ENCODE measurements at places on chromosomes 4 and X.
A peak's percentile ranks its signal among the peaks of the same experiment; 100 is the strongest.

GRCh38 chrX:6777238-6778002 lies 242.5 kb upstream of the VCX3A start:
- no peak for DNase-seq

GRCh38 chr4:47110546-47111132 lies 79.3 kb downstream of the GABRB1 start:
- no peak for DNase-seq

DNA sequence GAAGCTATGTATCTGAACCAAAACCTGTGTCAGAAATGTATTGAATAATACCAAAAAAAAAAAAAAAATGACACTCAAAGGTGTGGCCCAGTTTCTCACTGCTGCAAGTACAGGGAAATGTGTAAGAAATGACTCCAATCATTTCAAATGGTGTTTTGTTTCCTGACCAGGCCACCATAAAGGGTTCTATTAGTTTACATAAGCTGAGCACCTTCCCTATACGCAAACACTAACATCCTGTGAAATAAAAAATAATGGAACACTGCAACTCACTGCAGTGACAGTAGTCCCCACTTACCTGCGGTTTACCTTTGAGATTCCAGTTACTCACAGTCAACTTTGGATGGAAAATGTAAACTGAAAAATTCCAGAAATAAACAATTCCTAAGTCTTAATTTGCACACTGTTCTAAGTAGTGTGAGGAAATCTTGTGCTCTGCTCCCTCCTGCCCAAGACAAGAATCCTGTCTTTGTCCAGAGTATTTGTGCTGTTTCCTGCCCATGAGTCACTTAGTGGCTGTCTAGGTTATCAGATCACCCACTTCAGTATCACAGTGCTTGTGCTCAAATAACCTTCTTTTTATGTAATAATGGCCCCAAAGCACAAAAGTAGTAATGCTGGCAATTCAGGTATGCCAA lies 265.3 kb downstream of the RCHY1 start:
- no peak for DNase-seq

DNA sequence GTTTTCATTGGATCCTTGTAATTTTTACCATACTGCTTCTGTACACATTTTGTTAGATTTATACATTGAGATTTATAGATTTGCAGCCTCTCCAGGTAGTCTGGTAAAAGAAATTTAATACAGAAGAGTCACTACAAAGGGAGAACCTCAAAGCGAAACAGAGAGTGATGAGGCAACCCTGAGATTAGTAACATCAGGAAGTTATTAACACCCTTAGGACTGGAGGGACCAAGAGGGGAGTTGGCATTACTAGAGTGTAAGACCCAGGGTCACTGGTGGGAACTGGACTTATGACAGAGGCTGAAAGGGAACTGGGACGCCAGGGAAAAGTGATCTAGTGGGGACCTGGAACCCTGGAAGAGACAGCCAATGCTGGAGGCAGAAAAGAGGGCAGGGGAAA lies 20.6 kb upstream of the MAML3 start:
- no peak for DNase-seq

- DNase-seq, result peak; percentile 11
Observed at GRCh38 chr4:96649536-96649935, 809.6 kb downstream of the PDHA2 start.

- DNase-seq, result no peak
Observed at GRCh38 chr4:61185288-61185687, 14.8 kb upstream of the ADGRL3 start.

DNA sequence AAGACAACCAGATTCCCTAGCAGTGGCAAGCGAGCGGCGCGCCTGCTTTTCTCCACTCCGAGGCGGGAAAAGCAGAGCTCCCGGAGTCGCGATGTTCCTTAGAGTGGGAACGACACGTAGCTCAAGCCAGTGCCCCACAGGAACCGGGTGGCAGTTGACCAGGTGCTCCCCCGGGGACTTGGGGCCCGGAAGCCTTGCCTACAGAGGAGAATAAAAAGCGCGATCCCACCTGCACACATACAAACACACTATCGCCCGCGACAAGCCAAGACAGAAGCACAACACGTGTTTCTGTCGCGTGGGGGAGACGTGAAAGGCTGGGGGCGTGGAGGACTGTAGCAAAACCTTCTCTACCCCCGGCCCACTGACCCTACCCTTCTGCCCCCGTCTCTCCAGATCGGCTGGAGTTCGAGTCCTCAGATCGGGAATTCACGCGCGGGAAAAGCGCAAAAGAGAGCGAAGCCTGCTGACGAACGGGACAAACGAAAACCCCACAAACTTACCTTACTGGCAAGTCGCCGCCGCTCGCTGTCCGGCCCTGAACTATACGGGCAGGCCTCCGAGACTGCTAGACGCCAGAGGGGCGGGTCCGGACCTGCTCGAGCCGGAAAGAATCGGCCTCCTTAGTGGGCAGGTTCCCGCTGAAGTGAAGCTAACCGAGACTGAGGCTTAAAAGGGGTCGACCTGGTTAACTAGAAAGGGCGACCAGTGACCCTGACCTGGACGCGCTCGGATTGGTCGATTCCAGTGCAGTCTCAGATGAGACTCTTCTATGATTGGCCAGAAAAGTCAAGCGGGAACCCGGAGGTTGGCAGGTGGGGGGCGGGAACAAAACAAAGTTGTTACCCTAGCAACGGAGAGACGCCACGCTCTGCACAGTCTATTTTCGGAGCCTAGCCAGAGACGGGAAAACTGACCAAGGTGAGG lies at the start of the genes DNAAF6 and NUP62CL:
Gene DNAAF6, plus strand, starts transcription at position 842 of the 927 bp plus-strand sequence. CDS start 6,265 bp downstream, outside the sequence.
Gene NUP62CL, minus strand, starts transcription at position 664 of the 927 bp plus-strand sequence. CDS start 31,287 bp downstream, outside the sequence.
- DNase-seq, result peak; percentile 99

DNA sequence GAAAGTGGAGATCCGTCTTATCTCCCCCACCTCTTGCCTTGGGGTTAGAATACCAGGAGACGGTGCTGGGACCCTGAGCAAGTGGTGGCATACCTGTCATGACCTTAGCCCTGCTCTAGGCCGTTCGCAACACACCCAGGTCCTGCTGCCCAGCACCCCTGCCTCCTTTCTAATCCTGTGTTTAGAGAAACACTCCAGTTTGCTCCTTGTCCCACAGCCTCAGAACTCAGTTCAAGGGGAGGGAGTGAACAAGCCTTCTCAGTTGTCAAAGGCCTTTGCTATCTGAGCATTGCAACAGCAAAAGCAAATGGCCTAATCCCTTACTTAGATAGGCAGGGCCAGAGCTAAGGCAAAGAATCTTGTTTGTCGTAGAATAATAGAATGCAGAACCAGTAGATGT lies 67.9 kb downstream of the CHRNA9 start:
- DNase-seq, result peak; percentile 69

- DNase-seq, result no peak
Observed at GRCh38 chr4:70759126-70759525, 37.4 kb downstream of the RUFY3 start.

GRCh38 chrX:134803060-134803459 lies 144.8 kb upstream of the PLAC1 start:
- DNase-seq, result peak; percentile 35

- DNase-seq, result no peak
Observed at GRCh38 chr4:53101191-53101581, 239.1 kb downstream of the RASL11B start.

DNA sequence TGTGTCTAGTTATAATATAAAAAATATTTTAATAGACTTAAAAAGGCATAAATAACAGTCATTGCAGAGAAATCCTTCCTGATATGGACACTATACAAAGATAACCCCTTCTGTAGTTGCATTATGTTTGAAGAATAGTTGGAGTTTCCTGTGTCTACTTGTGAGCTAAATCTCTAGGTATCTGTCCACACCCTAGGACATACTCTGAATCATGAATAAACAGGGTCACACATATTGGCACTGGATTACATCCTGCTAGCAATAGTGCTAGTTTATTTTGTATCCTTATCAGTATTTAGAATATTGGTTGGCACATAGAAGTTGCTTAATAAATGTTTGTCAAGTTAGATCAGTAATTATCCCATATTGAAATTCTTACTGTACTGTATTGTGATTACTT lies 173.9 kb downstream of the GRXCR1 start:
- DNase-seq, result no peak

DNA sequence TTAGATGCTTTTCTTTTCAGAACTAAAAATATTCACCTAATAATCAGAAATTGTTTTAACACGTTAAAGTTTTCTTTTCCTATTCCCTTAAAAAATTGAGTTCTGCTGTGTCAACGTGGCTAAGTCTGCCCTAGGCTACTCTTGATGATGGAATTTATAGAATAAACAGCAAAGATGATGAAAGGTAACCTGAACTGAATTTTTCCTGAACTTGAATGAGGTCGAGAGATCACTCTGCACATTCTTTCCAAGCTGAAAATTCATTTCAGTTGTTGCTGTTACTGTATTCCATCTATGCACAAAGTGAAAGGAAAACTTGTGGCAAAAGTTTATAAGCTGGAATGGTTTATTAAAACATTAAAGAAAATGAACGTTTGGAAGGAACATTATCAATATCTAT lies 245.9 kb upstream of the GIMD1 start:
- DNase-seq, result no peak

DNA sequence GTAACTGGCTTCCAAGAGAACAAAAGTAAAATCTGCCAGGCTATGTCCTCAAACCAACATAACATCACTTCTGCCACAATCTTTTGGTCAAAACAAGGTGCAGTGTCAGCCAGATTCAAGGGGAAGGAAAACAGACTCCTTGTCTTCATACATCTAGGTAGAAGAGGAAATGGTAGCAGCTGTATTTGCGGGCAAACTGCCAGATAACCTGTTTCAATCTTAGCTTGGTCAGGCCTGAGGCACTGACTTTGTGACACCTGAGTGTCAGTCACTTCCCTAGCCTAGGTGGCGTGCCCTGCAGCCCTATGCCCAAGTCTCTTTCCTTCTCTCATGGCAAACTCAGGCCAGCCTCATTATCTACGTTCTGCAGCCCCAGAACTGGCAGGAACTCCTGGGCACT lies 146.2 kb upstream of the JADE1 start:
- DNase-seq, result no peak

DNA sequence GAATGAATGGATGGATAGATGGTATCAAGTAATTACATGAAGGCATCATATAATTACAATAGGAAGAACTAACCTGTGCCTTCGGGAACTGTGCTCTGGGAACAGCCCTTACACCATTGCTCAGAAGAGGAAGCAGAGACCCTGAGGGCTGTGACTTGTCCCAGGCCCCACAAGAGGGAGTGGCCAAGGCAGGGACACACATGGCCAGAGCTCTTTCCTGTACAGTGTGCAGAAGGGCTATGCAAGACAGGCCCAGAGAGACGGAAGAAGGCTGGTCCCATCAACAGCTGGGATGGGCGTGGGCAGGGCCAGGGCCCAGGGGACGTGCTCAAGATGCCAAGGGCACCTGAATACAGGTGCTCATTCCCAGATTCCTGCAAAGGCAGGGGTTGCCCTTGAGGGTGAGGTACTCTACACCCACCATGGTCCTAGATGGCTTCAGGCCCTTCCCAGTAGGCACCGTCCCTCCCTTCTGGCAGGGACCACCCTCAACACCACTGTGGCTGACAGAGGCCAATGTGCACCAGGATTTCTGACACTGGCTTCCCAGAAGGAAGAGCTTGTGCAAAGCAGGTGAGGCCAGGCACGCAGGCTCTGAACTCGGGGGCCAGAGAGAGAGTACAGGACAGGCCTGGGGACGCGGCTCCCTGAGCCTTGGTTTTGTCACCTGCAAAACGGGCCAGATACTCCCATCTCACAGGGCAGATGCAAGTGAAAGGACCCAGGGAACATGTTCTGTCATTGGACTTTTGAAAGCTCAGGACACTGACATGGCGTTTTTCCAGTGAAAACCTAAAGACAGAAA lies 1.7 kb downstream of the EVC2 start:
- DNase-seq, result no peak

- peak; percentile 67 for DNase-seq
Observed at GRCh38 chrX:22135171-22135711, 103.1 kb downstream of the PHEX start.

GRCh38 chrX:71978164-71978563 lies 67.5 kb downstream of the NHSL2 start:
- DNase-seq, result no peak

DNA sequence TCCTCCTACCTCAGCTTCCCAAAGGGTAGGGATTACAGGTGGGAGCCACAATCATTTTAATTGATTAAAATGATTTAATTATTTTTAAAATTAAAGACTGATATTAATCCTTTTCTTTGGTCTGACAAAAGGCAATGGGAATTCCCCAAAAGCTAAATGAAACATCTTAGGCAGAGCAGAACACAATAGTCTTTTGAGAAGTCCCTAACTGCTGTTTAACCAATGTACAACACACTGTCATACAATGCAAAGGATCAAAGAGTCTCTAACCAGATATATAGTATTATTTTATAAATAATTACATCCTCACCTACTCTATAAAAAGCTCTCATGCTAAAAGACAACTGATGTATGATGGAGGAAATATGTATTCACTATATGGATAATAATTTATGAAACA lies 47.0 kb downstream of the THAP9 start:
- DNase-seq, result no peak

- DNase-seq, result no peak
Observed at GRCh38 chr4:25358515-25359275, 18.4 kb upstream of the ANAPC4 start.

DNA sequence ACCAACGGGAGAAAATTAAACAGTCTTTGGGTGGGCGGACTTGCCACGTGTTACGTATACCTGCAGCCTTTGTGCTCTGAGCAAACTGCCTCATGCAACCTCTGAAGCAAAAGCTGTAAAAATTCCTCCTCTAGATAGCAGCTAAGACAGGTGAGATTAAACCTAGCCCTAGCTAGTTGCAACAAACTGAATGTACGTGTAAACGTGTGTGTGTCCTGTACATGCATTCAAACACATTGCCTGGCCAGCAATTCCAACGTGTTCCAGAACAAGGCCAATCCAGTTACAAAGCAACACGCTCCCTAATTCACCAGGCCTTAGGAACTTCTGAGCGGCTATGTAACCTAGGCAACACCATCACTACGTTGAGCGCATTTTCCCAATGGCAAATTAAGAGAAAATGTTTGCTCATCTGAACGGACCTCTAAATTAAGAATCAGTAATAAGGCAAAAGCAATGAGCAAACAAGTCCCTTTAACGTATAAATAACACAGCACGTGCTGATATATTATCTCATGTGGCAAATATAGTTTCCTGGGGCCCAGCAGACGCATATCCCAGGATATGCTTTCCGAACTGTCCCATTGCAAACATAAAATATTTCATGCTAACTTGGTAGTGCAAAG lies 792 bp downstream of the PPID start:
- peak; percentile 64 for DNase-seq

GRCh38 chr4:151519728-151520415 lies 110.9 kb downstream of the FHIP1A start:
- DNase-seq, result no peak

DNA sequence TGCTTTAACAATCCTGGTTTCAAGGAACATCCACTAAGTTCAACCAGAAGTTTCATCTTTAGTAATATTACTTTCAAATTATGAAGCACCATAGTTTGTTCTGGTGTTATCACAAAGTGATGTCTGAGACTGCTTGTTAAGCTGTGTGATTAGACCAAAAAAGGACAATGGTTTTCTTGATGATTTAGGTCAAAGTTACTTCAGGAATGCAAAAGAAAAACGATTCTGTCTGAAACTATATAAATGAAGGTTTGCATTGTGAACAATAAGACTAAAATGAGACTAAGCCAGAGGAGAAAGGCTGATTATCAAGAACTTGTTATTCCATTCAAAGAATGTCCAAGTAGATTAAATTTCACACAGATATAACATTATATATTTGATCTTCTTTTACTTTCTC lies 122.4 kb upstream of the ETNPPL start:
- no peak for DNase-seq
